Stimulated activated CD8-positive, alpha-beta memory T cell treated with anti-CD3 and anti-CD28 coated beads, Interleukin-12 subunit alpha, Interleukin-12 subunit beta, amount 100 ng/mL, for 4 hours (primary cell): ENCODE measurements at places on chromosomes 4 and X.
A peak's percentile ranks its signal among the peaks of the same experiment; 100 is the strongest.

DNA sequence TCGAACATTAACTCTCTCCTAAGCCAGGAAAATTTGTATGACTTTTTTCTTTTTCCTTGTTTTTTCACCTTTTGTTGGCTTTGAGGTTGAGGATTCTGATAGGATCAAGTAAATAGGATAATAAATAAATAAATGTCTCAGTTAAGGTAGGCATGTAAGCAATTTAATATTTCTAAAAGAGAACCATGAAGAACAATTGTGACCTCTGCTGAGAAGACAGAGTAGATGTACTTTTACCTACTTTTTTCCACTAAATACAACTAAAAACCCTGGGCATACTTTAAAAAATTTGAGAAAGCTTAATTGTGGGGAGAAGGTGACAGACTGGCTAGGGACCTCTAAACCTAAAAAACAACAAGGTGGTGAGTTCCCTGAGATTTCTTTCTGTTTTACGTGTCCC, 31.6 kb upstream of the CLNK start:
- no peak for DNase-seq

GRCh38 chr4:86155766-86156165, 204.1 kb downstream of the MAPK10 start:
- DNase-seq = no peak

DNA sequence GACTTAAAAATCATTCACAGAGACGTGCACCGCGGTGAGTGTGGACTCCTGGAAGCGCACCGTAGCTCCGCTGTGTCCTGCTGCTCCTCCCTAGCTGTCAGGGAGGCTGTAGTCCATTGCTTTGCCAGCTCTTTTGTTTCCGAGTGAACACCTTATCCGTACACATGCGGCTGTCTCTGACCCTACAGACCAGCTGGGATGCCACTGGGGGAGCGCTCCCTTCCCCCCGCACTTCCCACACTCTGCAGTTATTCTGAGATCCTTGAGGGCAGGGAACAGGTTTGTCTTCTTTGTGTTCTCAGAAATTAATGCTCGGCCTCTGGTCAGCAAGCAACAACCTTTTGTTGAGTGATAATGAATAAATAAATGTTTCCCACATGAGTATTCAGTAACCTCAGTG, 33.7 kb upstream of the MSANTD1 start:
- DNase-seq = no peak

DNA sequence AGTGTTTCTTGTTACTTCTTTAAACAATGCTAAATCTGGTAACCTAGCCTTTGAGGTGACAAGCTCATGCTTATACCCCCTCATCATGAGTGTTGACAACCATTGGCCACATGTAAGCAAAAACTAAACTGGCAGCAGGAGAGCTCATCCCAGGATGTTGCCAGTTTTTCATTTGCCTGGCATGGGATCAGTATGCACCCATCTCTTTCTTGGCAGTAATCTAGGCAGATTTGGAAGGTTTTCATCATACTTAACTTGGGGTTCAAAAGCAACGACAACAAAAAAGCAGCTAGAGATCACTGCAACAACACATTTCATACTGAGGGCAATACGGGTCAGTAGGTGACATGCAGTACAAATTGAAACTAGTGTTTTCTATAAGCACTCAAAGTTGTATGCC, 122.0 kb downstream of the PPA2 start:
- no peak for DNase-seq

- DNase-seq = no peak
Observed at GRCh38 chrX:38260231-38260630, 39.6 kb upstream of the SRPX start.

DNA sequence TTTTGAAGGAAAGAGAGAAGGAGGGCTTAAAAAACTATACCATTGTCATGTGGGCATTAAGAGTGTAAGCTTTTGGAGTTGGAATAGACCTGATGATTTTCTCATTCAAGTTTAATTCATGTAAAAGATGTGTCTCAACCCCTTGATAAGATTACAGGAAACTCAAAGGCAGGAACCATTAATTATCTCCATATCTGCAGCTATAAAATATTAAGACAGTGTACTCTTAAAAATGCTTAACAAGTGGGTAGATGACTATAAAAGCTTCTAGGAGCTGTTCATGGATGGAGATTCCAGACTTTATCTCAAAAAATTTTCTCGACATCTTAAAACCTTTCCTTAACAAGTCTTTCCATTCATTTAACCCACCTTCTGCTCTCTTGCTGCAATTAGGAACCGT, 208.3 kb downstream of the PALLD start:
- no peak for DNase-seq

DNA sequence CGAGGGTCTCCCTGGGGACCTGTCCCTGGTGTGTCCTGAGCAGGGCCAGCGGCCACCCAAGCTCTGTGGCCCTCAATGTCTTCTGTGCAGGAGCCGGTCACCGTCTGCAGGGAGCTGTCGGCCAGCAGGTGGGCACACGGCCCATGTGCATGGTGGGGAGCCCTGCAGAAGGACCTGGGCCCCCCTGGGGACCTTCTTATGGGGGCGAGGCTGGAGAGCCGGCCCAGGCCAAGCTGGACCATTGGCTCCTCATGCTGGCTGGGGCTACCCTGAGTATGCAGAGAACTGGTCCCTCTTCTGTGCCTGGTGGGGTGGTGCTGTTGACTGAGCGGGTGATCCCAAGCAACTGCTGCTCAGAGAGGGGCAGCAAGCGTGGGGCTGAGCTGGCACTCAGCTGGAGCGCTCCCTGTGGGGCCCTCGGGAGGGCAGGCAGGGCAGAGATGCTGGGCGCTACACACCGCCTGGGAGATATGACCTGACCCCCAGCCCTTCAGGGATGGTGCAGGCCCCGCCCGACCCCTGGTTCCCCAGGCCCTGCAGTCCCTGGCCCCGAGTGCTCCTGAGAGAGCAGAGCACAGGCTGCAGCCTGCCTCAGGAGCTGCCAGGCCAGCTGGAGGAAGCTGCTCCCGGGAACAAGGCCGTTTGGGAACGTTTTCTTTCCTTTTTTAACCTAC, 14.8 kb downstream of the NAT8L start:
- DNase-seq = no peak

GRCh38 chr4:62571494-62571893, 1371.4 kb downstream of the ADGRL3 start:
- DNase-seq = no peak

DNA sequence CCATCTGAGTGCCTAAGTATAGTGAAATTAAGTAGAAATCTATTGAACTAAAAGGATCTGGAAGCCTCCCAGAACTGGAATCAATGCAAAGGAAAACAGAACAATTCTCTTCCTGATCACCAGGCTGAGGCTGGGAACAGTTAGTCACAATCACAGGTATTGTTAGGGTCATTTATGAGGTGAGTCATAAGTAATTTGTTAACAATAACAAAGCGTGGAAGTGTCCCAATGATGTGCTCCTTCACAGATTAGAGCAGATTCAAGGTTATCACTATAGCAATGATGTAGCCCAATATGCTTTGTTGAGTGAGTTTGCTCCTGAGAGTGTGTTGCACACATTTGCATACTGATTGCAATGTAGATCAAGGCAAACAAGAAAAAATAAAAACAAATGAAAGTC, 228.1 kb downstream of the ZNF674 start:
- DNase-seq = no peak

GRCh38 chr4:81346719-81347118, 125.0 kb downstream of the RASGEF1B start:
- no peak for DNase-seq

DNA sequence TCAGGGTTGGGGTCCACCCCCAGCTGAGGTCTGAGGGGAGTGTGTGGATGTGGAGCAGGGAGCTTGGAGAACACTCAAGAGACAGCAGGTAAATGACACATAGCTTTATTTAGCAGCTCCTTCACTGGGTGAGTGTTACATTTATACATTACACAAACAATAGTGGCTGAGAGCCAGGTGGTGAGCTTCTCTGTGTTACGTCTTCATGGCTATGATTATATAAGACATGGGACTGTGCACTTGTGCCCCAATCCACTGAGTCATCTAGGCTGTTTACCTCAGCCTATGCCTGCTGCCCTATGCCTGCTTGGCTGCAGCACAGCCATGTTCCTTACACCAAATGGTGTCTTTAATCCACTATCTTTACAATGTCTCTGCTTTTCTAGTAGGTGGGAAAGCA, 459.6 kb downstream of the AFF2 start:
- no peak for DNase-seq

DNA sequence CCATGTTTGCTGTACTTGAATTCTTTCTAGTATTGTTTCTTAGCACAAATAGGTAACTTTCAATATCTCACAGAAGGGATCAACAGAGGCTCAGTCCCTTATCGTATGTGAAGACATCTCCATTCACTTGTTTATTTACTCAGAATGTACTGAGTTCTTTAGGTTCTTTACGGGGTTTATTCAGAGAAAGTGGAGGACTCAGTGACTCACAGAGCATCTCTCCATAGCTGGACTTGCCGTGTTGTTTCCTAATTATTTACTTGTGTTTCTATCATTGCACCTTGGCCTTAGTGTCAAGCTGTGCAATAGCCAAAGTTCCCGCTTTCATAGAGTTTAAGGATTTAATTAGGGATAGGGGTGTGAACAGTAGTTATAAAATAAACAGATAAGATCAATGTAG, 57.1 kb downstream of the RHOH start:
- no peak for DNase-seq

- no peak for DNase-seq
Observed at GRCh38 chr4:86771141-86771540, 78.0 kb downstream of the SLC10A6 start.

DNA sequence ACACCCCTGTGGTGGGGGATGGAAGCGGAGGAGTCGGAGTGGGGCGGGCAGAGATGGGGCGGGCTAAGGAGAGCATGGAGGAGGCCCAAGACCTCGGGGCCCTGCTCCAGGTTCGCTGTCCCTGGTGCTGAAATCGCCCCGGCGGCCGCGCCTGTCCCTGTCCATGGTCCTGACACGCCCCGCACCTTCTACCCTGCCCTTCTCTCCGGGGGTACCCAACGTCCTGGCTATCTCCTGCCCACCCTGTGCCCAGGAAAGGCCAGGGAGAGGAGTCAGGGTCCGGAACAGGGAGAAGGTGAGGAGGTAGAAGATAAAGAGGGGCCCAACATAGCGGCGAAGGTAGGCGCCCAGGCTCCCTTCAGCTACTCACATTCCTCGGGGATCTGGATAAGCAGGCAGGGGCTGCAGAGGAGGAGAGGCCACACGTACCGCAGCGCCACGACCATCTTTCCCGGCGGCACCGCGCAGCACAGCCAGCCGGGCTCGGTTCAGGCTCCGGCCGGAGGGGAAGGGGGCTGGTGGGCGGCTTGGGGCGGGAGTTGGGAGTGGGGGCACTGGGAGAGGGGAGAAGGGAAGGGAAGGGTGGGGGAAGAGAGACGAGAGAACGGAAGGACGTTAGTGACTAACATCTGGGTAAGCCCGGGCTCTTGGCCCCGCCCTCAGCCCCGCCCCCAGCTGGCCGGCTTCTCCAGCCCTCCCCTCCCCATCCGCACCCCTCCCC, 10.4 kb downstream of the L1CAM start:
- DNase-seq = peak; percentile 39

DNA sequence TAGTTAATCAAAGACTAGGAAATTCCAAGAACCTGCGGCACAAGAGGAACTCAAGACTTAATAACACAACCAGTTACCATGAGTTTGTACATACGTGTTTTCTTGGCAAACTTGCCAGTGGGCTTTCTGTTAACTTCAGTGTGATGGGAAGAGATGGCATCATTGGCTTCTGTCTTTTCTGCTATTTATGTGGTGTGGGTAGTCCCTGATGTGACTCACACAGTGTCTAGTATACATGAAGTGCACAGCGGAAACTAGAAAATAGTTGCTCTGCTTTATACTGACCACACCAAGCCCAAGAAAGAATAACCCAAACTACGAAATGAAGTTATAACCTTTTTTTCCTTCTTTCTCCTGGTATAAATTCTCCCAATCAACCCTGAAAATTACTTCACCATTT, 24.5 kb downstream of the DAPP1 start:
- no peak for DNase-seq

GRCh38 chr4:102343964-102344519, 1.2 kb downstream of the SLC39A8 start:
- no peak for DNase-seq

DNA sequence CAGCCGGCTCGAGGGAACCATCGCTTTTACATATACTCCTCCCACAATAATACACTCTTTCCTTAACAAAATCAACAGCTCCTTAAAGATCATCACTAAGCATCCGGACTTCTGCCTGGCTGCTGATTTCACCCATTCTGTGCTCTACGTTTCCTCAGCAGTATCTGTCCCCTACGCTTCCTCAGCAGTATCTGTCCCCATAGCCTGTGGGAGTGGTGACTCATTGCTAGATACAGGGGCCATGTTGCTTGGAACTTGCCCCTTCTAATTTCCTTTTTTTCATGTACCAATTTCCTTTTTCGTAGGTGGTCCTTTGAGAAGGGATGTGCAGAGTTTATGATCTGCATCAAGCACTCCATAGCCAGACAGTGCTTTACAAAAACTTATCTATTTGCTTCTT, 18.6 kb downstream of the MAP3K15 start:
- no peak for DNase-seq
